ENCODE measurements at places on chromosomes 16 and 17.
A peak's percentile ranks its signal among the peaks of the same experiment; 100 is the strongest.

GRCh38 chr16:31413381-31413780 is 14.8 kb downstream of the COX6A2 start:
- no peak for DNase-seq

DNA sequence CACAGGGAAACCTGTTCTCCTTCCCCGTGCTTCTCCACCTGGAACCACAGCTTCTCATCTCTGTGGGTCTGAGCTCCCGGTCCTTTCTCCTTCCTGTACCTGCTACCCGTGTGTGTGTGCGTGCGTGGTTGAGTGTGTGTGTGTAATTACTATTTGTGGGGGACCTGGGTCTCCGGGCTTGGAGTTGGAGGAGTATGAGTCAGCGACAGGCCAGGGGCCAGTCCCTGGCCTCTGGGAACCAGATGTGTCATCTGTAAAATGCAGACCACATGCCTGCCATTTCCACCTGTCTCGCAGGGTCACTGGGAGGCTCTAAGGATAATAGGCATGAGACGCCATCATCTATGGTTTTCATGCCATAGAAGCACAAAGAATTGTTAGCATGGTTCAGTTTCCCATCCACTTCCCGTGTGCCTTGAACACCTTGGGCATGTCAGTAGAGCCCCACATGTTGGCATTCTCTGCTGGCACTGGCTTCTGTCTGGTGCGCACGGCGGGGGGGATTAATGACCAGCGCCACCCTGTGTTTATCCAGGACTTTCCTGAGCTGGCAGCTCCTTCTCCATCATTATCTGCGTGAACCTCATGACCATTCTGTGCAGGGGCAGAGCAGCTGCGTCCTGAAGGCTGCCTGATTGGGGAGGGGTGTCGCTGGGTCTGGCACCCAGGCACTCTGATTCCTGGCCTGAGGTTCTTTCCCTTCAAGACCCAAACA is 1.5 kb downstream of the ZNF205 start:
- no peak for DNase-seq

- no peak for DNase-seq
These were observed 42.1 kb downstream of the NOG start for GRCh38 chr17:56635641-56636040.

- DNase-seq = no peak
These were observed 43.4 kb downstream of the CPD start for GRCh38 chr17:30422171-30422570.

GRCh38 chr17:11514981-11515680 is 83.1 kb upstream of the DNAH9 start:
- DNase-seq = no peak

GRCh38 chr16:2282866-2283555 is 15.1 kb upstream of the RNPS1 start:
- DNase-seq = no peak

GRCh38 chr17:3004925-3005324 is 58.5 kb downstream of the OR1D5 start:
- no peak for DNase-seq

DNA sequence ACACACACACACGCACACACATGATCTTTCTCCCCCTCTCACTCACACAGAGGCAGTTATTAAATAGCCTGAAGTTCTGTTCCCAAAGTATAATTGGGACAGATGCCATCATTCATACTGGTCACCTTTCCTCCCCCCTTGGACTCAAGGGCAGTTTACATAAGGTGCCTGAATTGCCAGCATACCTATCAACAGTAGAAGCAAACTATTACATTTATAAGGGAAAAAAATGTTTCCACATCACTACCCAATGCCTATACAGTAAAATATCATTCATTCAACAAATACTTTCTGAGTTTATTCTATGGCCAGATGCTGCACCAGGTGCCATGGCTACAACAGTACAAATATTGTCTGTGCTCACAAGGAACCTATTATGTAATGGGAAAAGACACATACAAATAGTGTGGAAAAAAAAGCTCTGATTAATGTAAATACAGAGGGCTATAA is 6.3 kb downstream of the CNTD1 start:
- DNase-seq = no peak

DNA sequence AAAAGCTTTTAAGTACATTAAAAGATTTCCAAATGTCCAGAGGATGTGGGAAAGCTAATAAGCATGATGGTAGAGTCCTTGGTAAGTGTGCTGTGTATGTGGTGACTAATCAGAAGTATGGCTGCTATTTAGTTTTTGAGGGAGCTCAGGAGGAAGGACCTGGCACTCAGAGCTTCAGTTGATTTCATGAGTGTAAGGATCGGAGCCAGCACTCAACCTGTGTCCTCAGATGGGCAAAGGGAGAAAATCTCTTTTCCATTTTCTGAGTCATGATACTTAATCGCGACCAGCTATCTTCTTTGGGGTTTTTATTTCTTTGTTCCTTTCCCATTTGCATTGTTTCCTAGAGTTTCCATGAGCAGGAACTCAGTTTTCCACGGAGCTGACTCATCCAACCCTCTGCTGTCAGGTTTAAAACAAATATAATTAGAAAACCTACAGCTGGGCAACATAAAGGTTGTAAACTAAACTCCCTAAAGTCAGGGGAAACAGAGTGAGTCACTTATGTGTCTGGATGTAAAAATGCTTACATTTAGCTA is 125.4 kb downstream of the MAP2K6 start:
- DNase-seq = no peak

- no peak for DNase-seq
These were observed 63.2 kb downstream of the ENGASE start for GRCh38 chr17:79137789-79138165.

GRCh38 chr17:41909088-41909487 is 9.7 kb downstream of the ACLY start:
- no peak for DNase-seq

DNA sequence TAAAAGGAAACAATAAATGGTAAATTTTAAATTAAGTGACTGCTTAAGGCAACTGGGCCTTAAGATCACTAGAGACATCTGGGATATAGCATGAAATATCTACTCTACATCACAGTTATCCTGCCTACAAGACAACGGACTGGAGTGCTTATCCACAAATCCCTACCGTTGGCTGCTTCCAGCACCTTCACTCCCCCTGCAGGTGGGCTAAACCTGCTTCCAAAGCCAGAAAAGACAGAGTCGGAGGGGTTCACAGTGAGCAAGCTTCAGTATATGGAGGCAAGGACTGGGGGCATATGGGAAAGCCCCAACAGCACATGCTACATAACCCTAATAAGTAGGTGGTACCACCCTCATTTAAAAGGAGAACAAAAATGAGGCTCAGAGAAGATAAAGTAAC is 45.3 kb downstream of the GRIN2A start:
- DNase-seq = no peak

GRCh38 chr17:4478318-4478830 is 20.3 kb upstream of the SPNS2 start:
- no peak for DNase-seq

- no peak for DNase-seq
These were observed 27.3 kb upstream of the WFDC1 start for GRCh38 chr16:84267380-84267779.

DNA sequence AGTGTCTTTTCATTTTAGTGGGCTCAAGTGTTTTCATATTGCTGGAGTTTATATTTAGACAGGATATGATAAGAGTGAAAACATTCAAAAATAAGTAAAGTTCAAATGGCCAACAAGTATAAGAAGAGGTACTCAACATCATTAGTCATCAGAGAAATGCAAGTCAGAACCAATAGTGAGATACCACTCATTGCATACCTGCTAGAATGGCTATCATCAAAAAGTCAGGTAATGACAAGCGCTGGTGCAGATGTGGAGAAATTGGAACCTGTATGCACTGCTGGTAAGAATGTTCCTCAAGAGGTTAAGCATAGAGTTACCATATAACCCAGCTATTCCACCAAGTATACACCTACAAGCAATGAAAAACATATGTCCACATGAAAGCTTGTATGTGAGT is 87.8 kb downstream of the WNT3 start:
- no peak for DNase-seq

GRCh38 chr16:72711823-72712222 is 336.1 kb downstream of the ZFHX3 start:
- no peak for DNase-seq

- peak; percentile 5 for DNase-seq
These were observed 32.4 kb downstream of the DCAKD start for GRCh38 chr17:45018848-45019711.

DNA sequence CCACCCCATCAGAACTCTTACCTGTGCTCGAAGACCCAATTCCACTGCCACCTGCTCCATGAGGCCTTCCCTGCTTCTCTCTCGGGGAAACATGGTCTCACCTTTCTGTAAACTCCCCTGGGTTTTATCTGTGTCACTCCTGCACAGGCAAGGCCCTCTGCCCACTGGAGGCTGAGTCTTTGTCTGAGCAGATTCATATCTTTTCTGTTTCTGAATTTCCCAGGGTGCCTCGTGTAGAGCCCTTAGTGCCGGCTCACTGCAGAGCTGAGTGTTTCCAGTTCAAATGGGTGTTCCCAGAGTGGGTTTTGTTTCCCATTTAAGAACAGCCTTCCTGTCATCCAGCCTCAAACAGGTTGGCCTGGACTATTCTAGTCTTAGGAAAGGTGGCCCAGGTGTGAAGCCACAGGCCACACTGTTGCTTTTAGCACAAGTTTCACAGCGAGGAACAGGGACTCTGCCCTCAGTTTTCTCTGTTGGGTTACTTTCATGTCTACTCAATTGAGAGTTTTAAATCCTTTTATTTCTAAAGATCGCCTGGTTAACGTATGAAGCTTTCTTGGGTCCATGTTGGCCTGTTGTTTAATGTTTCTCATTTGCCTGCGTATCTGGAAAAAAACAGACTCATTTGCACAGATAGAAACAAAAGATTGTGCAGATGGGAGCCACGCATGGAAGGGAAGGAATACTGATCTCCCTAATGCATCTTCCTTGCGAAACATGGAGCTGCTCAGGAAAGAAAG is 228.7 kb downstream of the MSI2 start:
- DNase-seq = no peak

DNA sequence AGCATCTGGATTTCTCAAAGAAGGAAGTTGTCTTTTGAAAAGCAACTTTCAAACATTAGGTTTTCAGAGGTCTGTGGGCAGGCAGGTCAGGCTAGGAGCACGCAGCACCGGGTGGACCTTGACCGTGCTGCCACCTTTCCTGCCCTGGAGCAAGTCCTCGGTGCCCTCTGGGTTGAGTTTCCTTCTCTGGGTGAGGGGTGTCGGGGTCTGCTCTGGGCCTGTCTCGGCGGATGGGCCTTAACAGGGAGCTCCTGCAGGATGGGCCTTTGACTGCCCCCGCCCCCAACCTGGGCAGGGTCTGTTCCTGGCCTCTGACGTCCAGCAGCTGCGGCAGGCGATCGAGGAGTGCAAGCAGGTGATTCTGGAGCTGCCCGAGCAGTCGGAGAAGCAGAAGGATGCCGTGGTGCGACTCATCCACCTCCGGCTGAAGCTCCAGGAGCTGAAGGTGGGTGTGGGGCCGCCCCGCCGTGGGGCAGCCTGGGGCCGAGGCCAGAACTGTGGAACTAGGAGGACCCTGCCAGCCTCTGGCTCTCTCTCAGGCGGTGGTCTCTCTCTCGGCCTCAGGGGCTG is 8.7 kb downstream of the DEF8 start:
- no peak for DNase-seq

GRCh38 chr16:30409125-30410060 is 2.0 kb downstream of the ZNF771 start:
- DNase-seq = peak; percentile 82

GRCh38 chr17:63433746-63434591 is 12.1 kb downstream of the CYB561 start:
- no peak for DNase-seq

DNA sequence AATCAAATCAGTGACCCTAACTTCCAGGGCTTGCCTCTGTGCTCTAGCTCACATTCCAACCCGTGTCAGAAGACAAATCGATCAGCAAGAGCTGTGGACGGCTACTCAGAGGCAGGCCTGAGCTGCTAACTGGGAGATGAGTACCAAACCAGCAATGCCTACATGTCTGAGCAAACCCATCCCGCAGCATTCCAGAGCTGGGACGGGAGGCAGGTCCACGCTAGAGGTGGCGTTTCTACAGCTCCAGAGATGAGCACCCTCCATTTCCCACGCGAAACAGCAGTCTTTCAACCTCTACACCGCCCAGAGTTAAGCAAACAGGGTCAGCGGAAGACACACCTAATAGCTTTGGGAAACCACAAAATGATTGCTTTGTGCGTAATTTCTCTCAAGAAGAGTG is 6.5 kb downstream of the NXN start:
- no peak for DNase-seq

Measured in effector memory CD4-positive, alpha-beta T cell (primary cell).